ENCODE measurements at places on chromosomes 1 and 21.

DNA sequence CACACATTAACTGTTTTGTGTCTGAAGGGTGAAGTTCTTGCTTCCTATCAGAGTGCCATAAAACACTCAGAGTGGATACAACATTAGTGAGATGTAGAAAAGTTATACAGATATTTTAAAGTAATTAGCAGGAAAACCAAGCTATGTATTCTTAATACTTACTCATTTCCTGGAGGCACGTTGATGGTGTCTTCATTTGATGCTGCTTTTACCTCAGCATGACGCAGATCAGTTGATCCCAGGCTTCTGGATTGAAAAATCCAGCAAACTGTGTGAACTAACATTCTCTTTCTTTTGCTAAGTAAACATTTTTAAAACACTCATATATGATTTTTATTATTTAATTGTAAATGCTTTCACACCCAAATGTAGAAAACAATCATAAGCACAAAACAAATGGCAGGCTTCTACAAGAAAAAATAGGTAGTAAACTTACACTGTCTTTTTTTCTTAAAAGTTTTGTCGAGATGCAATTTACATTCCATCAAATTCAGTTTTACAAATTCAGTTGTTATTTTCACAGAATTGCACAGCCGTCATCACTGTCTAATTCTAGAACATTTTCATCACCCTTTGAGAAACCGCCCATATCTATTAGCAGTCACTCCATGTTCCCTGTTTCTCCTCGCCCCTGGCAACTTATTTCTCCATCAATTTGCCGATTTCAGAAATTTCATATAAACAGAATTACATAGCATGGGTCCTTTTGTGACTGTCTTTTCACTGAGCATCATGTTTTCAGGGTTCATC is 198.9 kb downstream of the LRRC7 start:
- no peak for DNase-seq

DNA sequence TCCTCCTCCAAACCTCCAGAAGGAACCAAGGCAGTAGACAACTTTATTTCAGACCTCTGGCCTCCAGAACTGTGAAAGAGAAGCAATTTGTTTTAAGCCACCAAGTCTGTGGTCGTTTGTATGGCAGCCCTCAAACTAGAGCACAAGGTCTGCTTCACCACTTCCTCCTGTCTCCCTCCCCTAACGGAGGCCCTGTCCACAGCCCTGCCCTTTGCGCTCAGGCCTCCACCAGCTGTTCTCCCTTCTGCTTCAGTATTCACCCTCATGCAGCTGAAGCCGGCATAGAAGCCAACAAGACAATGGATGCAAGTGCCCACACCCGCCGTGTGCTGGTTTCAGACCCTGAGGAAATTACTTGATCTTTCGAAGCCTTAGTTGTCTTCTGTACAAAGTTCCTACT is 364.1 kb downstream of the HHAT start:
- DNase-seq = no peak

DNA sequence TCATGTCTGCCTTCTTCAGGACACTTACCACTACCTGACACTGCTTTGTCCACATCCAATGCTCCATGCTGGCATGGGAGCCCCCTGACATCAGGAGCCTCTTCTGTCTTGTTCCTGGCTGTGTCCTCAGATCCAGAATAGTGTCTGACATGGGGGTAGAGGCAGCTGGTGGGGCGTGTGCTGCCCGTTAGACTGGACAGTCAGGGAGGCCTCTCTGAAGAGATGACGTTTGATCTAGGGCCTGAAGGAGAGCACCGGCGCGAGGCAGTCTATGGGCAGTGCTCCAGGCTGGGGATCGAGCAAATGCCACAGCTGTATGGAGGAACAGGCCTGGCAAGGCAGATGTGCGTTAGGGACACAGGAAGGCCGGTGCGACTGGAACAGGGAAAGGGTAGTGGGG is 16.6 kb downstream of the SLC9A1 start:
- DNase-seq = no peak

DNA sequence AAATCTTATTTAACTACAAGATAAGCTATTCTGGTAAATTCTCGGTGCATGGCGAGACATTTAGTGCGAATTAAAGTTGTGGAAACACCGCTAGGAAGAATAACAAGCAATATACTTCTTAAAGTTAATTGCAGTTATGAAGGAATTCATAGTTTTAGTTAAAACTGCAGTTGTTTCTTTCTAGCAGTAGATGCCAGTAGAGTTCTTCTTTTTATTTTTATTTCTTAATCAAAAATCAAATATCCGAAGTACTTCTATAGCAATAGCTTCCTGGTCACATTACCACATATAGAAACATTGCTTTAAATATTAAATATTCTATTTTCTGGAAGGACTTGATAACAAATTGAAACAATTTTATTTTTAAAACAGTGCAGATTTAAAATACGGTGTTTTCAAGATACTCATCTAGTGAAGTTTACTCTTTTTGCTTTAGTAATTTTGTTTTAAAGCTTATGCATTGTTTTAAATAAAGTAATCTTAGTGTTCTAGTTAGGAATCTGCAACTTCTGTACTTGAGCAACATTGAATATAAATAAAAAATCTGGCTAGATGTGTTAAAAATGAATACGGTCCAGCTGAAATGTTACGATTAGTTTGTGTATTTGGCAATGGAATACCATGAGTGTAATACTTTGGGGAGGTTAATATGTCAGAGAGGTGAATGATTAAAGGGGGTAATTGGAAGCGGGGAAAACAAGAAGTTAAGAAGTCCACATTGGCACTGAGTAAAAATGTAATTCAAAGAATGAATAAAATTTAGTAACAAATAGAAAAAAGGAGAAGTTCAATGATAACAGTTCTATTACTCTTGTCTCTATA is 2.7 kb upstream of the PRKACB start:
- DNase-seq = no peak

DNA sequence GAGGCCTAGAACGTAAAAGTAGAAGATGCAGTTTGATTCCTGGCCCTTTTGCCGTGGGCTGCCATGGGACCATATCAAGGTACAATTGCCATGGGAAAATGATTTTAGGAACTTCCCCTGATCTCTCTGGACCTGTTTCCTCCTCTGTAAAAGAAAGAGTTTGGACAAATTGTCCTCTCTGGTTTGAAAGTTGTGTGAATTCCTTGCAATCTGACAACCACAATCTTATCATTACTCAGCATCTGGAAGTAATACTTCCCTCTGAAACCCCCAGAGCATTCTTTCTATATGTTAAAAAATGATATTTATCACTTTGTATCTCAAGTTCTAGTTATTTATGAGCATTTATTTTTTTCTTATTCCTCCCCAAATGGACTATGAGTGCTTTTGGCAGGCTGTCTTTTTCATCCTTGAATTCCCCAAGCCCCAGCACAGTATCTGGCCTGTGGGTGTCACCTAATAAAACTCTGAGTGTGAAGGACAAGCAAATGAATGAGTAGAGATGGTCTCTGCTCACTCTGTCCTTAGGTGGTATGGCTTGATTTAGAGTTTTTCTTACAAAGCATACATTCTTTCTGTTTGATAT is 181.1 kb downstream of the DYRK1A start:
- DNase-seq = no peak

GRCh38 chr21:36113647-36114428 is 21.0 kb upstream of the CBR3 start:
- no peak for DNase-seq

- DNase-seq = no peak
These were observed 24.0 kb upstream of the SLC2A1 start for GRCh38 chr1:42982641-42983040.

- no peak for DNase-seq
These were observed 42.0 kb downstream of the PCSK9 start for GRCh38 chr1:55081188-55081904.

- no peak for DNase-seq
These were observed 9.7 kb upstream of the NASP start for GRCh38 chr1:45574105-45574626.

DNA sequence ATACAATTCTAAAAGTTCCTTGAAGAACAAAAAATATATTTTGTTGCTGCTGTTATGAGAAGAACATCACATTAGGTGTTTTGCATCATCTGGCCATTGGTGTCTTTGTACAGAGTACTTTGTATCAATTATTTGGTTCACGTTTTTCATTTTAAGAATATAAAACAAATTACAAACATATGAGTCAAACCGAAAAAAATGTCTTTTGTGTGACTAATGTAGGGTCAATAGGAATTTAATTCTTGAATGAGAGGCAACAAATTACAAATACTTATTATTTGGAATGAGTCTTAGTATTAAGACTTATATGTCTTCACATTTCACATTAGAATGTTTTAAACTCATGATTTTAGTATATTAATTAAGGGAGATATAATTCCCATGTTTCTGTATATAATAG is 54.8 kb downstream of the NR5A2 start:
- DNase-seq = no peak

- DNase-seq = no peak
These were observed 451.4 kb upstream of the ADGRL2 start for GRCh38 chr1:81349194-81349965.

DNA sequence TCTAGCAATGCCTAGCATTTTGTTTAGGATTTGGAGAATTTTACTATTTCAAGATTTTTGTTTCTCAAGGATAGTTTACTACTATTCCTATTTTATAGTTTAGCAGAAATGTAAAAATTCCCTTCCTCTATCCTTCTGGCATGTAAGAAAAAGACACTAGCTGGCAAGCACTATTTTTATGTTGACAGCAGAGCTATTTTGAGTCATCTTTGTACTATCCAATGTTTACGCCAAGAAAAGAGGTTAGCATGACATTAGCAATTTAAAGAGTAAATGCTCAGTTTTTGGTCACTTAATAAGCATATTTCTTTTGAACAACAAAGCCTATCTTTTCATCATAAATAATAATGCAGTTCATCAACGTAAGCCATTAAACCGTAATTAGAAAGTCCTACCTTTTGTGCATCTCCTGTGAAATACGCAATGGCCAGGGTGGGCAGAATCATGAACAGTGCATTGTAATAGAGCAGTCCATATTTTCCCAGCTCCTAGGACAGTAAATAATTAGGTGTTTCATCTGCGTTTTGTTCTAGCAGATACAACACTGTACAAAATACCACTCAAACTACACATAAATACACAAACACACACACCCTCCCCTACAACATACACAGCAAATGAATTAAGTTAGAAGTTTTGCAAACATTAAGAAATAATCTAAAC is 12.0 kb downstream of the SLC35D1 start:
- no peak for DNase-seq

DNA sequence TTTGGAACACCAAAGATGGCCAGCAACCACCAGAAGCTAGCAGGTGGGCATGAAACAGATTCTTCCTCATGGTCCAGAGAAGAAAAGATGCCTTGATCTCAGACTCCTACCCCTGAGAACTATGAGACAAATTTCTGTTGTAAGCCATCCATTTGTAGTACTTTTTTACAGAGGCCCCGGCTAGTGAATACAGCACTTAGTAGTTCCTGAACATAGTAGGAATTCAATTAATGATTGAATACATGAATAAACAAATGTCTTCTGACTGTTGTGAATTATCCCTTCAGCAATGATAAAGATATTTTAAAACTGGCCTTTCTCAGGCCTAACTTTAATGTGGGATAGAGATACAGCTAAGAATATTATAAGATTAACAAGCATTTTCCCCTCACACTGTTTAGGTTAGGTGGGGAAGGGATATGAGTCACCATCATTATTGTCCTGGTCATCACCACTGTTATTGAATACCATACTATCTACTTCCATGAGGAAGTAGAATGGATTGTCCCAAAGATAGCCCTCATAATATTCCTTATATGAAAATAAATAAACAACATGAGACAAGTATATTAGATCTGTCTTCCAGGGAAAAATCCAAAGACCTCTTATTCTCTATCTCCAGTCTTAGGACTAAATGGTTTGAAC is 51.4 kb downstream of the ADCY10 start:
- DNase-seq = no peak

- DNase-seq = no peak
These were observed 13.3 kb downstream of the PLPPR5 start for GRCh38 chr1:98991127-98992012.

DNA sequence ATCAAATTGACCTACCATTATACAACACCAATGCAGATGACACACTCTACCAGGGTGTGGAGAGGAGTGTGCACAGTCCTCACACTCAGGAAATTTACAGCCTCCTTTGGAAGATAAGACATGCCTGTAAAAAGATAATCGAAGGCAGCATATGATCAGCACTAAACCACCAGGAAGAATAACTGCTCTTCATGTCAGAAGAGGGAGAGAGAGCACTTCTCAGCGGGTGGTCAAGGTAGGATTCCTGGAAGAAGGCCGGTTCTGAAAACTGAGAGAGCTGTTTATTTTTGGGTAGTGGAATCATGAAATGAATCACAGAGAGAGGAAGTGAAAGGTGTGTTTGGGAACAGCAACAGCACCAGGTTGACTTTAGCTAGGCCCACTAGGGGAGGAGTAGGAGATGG is 14.0 kb upstream of the ZNF697 start:
- no peak for DNase-seq

GRCh38 chr1:19044471-19044870 is 88.0 kb upstream of the IFFO2 start:
- no peak for DNase-seq

- no peak for DNase-seq
These were observed 24.5 kb downstream of the CXADR start for GRCh38 chr21:17537299-17537698.

DNA sequence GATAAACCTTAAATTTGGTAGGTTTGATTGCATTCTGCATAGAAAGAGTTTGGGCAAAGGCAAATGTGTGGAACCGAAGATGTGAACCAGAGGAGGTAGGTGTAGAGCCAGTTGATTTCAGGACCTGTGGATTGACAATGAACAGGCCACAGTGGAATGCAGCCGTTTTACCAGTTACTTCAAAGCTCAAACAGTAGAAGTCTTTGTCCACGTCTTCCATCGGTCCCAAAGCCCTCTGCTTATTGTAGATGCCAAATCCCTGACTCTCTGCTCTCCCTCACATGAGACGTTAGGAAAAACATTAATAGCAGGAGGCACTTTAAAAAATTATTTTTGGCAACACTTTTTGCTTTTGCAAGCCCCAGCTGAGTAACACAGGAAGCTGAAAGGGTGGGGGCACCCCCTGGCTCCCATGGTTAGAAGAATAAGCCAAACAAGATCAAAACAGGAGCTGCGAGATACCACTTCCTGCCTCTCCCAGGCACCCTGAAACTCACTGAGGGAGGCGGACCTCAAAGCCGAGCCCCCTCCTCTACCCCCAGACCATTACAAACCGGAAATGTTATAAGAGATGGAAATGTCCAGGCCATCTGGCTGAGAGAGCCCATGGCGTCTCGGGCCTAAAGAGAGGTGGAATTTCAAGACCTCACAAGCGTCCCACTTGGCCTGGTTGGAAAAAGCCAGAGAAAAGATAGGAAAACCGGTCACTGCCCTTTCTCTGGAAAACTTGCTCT is 13.5 kb downstream of the TRAF3IP3 start:
- DNase-seq = peak; percentile 37

- no peak for DNase-seq
These were observed 19.7 kb downstream of the SDE2 start for GRCh38 chr1:225979421-225979820.

- no peak for DNase-seq
These were observed 13.3 kb upstream of the TRAF3IP3 start for GRCh38 chr1:209742409-209743144.
